NCI-H2029 treated with DMSO at 0.1 percent for 48 hours (cell line): ENCODE measurements at places on chromosomes 16 and 17.

DNA sequence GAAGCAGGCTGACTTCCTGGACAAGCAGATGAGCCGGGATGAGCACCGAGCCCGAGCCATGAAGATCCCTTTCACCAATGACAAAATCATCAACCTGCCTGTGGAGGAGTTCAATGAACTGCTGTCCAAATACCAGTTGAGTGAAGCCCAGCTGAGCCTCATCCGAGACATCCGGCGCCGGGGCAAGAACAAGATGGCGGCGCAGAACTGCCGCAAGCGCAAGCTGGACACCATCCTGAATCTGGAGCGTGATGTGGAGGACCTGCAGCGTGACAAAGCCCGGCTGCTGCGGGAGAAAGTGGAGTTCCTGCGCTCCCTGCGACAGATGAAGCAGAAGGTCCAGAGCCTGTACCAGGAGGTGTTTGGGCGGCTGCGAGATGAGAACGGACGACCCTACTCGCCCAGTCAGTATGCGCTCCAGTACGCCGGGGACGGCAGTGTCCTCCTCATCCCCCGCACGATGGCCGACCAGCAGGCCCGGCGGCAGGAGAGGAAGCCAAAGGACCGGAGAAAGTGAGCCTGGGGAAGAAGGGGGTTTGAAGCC lies 11.0 kb downstream of the NFE2L1 start:
- no peak for DNase-seq

DNA sequence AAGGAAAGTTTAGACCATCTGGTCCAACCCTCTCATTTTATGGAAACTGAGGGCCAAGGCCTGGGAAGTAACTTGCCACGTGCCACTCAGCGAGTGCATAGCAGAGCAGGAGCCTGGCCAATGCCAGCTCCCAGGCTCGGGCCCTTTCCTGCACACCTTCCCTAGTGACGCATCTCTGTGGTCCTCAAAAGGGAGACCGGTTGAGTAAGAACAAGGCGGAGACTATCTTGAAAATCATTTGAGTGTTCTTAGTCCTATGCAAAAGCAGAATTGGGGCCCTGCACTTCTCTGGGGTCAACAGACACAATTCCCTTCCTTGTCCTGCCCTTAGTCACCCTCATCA lies 2.8 kb downstream of the CCL4 start:
- no peak for DNase-seq

GRCh38 chr16:70331588-70332358 lies 14.9 kb upstream of the DDX19A start:
- no peak for DNase-seq

- no peak for DNase-seq
Measured at GRCh38 chr16:29687755-29688154, 8.8 kb downstream of the QPRT start.

DNA sequence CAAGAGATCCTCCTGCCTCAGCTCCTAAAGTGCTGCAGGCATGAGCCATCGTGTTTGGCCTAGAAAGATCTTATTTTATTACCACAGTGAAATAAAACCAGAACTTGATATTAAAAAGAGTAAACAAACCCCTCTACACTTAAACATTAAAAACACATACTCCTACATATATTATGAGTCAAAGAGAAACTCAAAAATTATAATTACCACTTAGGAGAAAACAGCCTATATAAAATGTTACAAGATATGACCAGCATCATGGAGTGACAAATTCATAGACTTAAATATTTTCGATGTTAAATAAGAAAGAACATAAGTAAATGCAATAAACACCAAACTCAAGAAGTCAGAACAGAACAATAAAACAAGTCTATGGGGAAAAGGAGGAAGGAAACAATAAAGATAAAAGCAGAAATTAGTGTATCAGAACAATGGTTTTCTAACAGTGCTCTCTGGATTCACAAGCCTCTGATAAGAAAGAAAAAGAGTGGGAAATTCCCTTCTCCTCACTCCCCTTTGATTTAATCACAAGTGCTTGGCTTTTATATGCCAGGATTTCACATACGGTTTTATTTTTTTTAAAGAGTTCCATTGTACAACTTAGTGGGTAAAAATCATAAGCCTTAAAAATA lies 23.0 kb downstream of the SKAP1 start:
- no peak for DNase-seq

DNA sequence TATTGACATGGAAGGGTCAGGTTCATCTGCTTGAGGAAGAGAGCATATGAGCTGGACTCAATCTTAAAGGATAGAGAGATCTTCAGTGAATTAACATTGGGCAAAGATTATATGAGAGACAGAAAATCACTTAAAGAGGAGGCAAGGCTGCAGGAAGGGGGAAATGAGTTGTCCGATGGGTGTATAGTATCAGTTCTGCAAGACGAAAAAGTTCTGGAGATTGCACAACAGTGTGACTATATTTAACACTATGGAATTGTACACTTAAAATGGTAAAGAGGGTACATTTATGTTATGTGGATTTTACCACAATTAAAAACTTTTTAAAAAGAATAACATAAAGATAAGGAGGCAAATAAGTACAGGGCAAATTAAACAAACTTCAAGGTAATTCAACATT lies 80.7 kb downstream of the HELZ start:
- DNase-seq = no peak

- no peak for DNase-seq
Measured at GRCh38 chr16:15477802-15478201, 43.4 kb downstream of the BMERB1 start.

GRCh38 chr17:73956595-73957465 lies 246.6 kb upstream of the RPL38 start:
- no peak for DNase-seq

DNA sequence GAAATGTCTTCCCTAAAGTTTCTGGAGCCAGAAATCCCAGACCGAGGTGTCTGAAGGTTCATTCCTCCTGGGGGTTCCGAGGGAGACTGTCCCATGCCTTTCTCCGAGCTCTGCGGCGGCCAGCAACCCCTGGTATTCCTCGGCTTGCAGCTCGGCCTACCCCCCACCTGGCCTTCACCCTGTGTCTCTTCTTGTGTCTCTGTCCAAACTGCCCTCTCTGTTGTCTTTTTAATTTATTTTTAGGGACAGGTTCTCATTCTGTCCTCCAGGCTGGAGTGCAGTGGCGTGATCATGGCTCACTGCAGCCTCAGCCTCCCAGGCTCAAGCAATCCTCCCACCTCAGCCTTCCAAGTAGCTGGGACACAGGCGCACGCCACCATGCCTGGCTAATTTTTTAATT lies 211.7 kb downstream of the SEC14L1 start:
- no peak for DNase-seq

DNA sequence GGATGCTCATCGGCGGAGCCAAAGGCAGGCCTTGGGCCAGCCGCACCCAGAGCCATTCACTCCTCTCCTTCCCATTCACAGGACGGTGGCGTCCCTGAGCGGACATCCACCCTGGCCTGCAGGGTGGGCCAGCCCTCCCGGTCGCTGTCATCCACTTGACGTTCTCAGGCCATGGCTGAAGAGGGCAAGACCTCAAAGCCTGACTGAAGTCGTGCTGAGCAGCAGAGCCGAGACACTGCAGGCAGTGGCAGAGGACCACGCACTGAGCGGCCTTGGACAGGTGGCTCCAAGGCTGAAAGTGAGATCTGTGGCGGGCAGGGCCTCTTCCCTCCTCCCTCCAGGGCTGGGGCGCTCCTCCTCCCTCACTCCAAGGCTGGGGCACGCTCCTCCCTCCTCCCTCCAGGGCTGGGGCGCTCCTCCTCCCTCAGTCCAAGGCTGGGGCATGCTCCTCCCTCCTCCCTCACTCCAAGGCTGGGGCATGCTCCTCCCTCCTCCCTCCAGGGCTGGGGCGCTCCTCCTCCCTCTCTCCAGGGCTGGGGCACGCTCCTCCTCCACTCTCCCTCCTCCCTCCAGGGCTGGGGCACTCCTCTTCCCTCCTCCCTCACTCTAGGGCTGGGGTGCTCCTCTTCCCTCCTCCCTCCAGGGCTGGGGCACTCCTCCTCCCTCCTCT lies 24.1 kb downstream of the GNPTG start:
- DNase-seq = no peak

DNA sequence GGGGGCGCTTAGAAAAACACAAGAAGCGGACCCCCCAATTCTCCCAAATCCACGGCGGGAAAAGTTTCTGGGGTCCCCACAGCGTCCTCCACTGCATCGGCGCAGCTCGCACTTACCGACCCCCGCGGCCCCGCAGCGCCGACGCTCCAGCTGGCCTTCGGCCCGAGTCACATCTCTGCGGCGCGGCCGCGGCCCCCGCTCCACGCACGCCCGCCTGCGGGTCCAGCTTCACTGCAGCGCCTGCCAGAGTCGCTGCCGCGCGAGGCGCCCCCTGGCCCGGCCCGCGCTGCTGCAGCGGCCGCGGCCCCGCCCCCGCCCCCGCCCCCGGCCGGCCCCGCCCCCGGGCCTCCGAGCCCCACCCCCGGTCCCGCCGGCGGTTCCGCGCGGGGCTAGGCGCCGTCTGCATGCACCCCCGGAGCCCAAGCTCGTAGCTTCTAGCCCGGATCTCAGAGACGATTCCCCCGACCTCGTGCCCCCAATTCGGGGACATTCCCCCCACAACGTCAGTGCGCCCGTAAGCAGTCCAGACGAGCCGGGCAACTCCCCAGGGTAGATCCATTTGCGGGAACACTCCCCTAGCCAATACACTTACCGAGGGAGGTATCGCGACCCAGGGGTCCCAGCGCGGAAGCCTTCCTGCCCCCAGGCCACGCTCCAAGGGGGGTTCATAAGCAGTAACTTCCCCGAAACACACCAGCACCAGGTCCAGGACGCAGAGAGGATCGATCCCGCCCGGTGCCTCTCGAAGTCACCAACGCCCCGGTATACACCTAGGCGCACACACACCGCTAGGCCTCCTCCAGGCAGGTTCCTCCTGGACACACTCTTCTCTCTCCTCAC lies at the start of gene GPRC5B:
TSS of gene GPRC5B (minus strand) at position 238 of the 840 bp plus-strand sequence. CDS start 12,003 bp downstream, outside the sequence.
- DNase-seq = peak; percentile 35

DNA sequence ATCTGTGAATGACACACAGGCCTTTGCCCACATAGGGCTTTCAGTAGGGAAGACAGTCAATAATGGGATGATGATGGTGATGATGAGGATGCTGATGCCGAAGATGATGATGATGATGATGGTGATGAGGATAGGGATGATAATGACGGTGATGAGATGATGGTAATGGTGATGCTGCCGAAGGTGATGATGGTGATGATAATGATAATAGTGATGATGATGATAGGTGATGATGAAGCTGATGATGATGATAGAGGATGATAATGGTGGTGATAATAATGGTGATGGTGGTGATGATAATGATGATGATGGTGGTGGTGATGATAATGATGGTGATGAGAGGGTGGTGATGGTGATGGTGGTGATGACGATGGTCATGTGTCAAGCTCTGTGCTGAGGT lies 12.9 kb downstream of the FOXL1 start:
- no peak for DNase-seq

GRCh38 chr17:80106176-80106575 lies 4.8 kb downstream of the GAA start:
- DNase-seq = no peak

DNA sequence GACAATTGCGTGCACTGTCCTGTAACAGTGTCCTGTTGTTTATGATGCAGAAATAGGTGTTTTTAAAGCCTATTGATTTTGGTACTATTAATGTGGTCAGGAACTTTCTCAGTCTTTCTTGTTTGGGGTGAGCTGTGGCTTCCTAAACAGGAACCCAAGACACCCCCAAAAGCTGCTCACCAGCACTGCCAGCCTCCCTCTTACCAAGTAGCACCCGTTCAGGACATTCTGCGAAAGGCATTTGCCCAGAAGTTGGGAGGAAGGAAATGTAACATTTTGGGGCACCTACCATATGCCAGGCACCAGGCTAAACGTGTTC lies 21.6 kb upstream of the STH start:
- no peak for DNase-seq

DNA sequence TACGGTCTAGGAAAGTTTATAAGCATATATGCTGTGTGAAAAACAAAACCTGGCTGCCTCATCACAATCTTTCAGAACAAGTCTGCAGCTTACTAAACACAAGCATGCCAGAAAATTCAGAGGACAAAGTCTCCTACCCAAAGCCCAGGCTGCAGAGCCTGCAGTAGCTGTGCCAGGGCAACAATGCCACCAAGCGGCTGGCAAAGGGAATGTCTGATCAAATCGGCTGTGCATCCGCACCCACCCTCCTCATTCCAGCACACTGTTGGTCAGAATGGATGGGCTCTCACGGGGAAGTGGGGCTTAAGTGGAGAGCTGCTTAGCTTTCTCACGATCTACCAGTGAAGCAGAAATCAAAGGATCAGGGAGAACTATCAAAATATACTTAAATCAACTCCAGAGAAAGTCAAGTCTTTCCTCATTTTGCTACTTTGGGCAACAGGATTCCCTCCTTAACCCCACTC lies 73.5 kb downstream of the CYTH1 start:
- peak; percentile 18 for DNase-seq

- DNase-seq = no peak
Measured at GRCh38 chr17:7882068-7882467, 6.5 kb upstream of the CHD3 start.

DNA sequence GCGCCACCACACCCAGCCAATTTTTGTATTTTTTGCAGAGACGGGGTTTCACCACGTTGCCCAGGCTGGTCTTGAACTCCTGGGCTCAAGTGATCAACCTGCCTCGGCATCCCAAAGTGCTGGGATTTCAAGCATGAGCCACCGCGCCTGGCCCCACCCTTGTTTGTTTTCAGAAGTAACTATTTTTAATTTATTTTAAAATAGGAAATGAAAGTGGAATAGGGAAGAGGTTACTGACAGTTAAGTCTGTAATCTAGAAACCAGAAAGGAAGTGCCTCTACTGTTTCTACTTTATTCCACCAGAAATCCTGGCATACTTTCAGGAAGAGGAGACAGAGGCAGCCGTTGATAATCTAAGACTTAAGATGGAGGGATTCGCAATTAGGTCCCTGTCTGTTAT lies 225.6 kb downstream of the TANC2 start:
- no peak for DNase-seq

- DNase-seq = no peak
Measured at GRCh38 chr17:57484081-57484666, 227.9 kb downstream of the MSI2 start.

- DNase-seq = no peak
Measured at GRCh38 chr17:81999976-82000802, 22.5 kb downstream of the CENPX start.

- DNase-seq = no peak
Measured at GRCh38 chr17:65121916-65122806, 15.0 kb upstream of the RGS9 start.

- DNase-seq = no peak
Measured at GRCh38 chr16:49439050-49439449, 65.4 kb downstream of the C16orf78 start.

DNA sequence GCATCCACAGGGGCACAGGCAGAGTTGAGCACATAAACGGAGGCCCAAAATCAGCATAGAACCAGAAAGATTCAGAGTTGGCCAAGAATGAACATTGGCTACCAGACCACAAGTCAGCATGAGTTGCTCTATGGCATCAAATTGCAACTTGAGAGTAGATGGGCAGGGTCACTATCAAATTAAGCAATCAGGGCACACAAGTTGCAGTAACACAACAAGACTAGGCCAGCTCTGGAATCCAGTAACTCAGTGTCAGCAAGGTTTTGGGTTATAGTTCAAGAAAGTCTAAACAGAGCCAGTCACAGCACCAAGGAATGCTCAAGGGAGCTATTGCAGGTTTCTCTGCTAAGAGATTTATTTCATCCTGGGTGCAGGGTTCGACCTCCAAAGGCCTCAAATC lies 12.9 kb downstream of the G6PC1 start:
- no peak for DNase-seq

- no peak for DNase-seq
Measured at GRCh38 chr17:80203471-80203963, 16.6 kb downstream of the SGSH start.
